ENCODE measurements at places on chromosomes 4 and X.

DNA sequence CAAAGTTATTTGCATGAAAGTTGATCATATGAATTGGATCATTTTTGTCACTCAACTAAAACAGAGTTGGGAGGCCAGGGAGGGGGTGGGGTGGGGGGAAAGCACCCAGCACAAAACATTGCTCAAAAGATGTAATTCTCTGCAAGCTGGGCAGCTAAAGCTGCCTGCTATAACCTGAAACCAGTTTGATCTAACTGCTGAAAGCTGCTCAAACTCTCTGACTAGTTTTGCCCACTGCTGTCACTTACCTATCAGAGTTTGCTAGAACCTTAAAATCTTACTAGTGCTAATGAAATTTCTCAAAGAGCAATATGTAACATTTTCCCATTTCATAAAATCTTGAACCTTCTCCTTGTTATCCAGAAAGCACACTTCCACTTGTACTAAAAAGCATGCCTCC, 10.4 kb downstream of the CXCL8 start:
- DNase-seq = no peak

GRCh38 chr4:82043081-82043808, 330.5 kb downstream of the HNRNPD start:
- no peak for DNase-seq

DNA sequence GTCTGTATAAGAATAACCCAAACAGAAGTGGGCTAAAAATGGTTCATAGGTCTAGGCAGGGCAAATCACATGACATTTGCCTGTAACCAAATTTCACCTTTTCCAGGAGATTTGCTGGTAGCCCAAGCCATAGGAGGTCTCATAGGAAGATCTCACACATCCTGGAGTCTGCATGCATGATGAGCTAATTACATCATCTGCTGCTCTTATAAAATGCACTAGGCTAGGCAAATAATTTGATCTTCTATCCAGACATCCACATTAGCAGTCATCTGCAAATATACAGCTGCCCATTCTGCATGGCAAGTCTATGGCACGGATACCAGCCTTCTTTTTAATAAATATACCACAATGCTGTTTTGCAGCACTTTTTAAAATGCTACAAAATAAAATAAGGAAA, 87.2 kb downstream of the MAPK10 start:
- DNase-seq = no peak

- no peak for DNase-seq
Observed at GRCh38 chr4:112946127-112946526, 103.3 kb upstream of the ANK2 start.

All from activated T-cell treated with anti-CD3 and anti-CD28 coated beads for 48 hours (primary cell).